ENCODE measurements at places on chromosomes 5 and 9.
A peak's percentile ranks its signal among the peaks of the same experiment; 100 is the strongest.

DNA sequence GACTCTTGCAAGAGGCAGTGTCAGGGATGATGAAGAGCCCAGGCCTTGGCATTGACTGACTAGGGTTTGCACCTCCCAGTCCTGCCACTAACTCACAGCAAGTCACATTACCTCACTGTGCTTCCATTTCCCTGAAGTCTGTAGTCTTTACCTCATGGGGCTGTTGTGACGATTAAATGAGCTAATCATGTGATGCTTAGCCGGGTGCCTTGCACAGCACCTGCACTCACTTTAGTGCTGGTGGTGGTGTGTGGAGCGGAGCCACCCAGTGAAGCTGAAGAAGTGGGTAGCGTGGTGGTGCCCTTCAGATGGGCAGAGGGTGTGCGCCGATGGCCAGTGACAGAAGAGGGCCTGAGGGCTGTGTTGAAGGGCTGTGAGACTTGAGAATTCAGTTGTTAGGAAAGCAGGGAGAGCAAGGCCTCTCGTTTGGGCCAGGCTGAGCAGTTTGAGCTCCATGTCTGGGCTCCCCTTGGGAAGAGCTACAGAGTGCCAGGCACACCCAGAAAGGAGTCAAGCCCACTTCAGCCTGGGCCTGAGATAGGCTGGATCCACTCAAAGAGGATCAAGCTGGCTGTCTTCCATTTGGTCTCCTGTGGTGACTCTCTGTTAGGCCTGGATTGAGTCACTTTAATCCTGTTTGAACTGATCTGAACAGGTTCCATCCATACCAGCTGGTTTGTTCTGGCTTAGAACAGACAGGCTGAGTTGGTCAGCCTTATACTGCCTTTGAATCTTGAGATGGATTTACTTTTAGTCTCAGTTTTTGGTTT, 42.5 kb downstream of the RALGPS1 start:
- DNase-seq = peak; percentile 89

GRCh38 chr5:158461240-158461854, 602.4 kb upstream of the CLINT1 start:
- no peak for DNase-seq

- no peak for DNase-seq
Measured at GRCh38 chr5:53923961-53924360, 363.5 kb downstream of the NDUFS4 start.

DNA sequence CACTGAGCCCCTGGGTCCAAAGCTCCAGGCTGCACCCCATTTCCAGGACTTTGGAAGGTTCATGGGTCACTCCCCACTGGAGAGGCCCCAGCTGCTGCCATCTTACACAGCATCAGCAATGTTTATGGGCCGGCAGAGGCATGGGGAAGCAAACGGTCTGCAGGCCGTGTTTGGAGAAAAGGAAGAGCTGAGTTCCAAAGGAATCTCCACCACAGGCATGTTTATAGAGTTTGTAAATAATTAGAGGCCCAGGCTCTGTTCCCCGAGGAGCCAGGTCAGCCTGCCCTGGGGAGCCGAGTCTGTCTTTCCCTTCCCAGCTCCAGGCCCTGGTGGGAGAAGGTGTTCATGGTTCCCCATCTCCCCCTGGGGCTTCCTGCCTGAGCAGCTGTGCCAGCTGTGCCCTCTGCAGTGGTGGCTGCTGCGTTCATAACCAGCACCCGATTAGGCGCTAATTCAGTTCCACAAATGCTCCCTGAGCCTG, 64.8 kb downstream of the COL27A1 start:
- DNase-seq = no peak

DNA sequence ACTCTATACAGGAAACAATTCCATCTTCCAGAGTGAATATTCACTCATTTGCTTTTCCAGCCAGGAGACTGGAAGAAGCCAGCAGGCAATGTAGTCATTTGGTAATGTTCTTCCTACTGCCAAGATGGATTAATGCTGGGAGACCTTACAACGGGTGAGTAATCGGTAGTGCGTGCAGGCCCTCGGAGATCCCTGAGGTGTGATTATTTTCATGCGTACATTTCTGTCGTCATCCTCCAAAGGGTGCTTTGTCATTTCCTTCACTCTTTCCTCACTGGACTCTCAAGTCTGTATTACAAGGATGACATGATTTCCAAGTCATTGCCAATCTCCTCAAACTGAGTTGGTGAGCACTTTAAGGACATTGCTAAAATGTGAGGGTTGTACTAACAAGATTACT, 263.5 kb downstream of the CWC27 start:
- no peak for DNase-seq

- no peak for DNase-seq
Measured at GRCh38 chr5:181263633-181264032, 2.7 kb upstream of the TRIM52 start.

GRCh38 chr5:27511061-27511460, 472.7 kb upstream of the CDH9 start:
- no peak for DNase-seq

- no peak for DNase-seq
Measured at GRCh38 chr9:76738402-76738801, 25.8 kb upstream of the PCA3 start.

- DNase-seq = no peak
Measured at GRCh38 chr9:36188212-36188611, 2.5 kb upstream of the CLTA start.

DNA sequence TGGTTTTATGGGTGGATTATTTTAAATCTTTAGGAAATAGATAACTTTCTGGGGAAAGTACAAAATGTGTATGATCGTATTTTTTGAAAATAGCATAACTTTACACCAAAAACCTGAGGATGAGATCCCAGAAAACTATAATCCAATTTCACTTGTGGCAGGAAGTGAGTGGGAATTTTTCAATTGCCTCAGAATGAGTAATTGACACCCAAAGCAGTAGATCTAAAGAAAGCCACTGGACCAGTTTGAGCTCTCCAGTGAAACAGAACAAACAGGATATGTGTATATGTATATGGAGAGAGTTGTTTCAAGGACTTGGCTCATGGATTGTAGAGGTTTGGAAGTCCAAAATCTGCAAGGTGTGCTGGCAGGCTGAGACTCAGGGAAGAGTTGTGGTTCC, 109.2 kb upstream of the SHB start:
- DNase-seq = no peak

DNA sequence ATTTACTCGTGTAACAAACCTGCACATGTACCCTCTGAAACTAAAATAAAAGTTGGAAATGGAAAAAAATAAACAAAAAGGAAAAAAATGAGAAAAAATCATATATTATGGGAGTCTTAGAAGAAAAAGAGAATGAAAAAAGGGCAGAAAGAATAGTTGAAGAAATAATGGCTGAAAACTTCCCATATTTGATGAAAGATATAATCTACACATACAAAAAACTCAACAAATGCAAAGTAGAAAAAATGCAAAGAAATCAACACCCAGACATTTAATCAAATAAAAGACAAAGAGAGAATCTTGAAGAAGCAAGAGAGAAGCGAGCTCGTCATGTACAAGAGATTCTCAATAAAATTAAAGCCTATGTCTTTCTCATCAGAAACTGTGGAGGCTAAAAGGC, 73.8 kb downstream of the SLC25A46 start:
- no peak for DNase-seq

GRCh38 chr5:149412783-149413476, 33.8 kb upstream of the IL17B start:
- DNase-seq = no peak

GRCh38 chr9:129495620-129496472, 125.1 kb downstream of the C9orf50 start:
- no peak for DNase-seq

GRCh38 chr9:133945977-133946753, 46.0 kb downstream of the VAV2 start:
- no peak for DNase-seq

DNA sequence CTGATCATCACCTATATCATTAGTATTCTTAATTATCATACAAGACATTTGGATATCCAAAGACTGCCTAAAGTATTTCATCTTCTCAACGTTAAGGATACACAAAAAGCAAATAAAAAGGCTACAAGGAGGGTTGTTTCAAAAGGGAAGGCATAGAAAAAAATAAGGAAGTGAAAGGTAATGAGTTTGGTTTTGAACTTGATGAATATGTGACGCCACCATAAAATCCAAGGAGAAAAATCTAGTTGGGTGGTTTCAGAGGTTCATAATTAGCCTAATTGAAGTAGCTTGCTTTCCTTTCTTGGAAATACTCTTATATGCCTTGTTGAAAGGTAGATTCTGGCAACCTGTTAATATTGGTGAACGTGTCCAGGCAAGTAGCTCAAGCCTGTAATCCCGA, 96.1 kb upstream of the SGCD start:
- DNase-seq = no peak

GRCh38 chr5:64838803-64839202, 70.1 kb downstream of the CWC27 start:
- no peak for DNase-seq

Measured in retinal pigment epithelial cell (primary cell).